ENCODE measurements at places on chromosomes 11 and 22.

- no peak for DNase-seq
These were observed 46.3 kb upstream of the PAMR1 start for GRCh38 chr11:35571696-35572095.

GRCh38 chr11:8247312-8247711 is 16.4 kb downstream of the LMO1 start:
- peak; percentile 40 for DNase-seq

- DNase-seq = no peak
These were observed 621.1 kb downstream of the OPCML start for GRCh38 chr11:132911186-132911585.

DNA sequence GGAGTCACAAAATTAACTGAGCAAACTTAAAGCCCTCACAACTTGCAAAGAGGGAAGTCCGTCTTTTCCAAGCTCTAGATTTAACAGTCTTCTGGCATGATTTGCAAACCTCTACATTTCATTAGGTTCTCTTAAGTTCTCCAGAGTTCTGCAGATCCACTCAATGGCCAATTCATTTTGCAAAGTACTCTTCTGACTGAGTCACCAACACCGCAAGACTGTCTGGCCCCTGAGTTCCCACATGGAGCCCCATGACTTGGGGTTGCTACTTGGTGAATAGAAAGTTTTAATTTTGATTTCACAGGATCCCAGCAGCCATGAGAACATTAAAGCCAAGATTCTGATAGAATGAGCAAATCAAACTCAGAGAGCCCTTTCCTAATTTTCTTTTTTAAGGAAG is 134.5 kb downstream of the PLEKHA7 start:
- no peak for DNase-seq

DNA sequence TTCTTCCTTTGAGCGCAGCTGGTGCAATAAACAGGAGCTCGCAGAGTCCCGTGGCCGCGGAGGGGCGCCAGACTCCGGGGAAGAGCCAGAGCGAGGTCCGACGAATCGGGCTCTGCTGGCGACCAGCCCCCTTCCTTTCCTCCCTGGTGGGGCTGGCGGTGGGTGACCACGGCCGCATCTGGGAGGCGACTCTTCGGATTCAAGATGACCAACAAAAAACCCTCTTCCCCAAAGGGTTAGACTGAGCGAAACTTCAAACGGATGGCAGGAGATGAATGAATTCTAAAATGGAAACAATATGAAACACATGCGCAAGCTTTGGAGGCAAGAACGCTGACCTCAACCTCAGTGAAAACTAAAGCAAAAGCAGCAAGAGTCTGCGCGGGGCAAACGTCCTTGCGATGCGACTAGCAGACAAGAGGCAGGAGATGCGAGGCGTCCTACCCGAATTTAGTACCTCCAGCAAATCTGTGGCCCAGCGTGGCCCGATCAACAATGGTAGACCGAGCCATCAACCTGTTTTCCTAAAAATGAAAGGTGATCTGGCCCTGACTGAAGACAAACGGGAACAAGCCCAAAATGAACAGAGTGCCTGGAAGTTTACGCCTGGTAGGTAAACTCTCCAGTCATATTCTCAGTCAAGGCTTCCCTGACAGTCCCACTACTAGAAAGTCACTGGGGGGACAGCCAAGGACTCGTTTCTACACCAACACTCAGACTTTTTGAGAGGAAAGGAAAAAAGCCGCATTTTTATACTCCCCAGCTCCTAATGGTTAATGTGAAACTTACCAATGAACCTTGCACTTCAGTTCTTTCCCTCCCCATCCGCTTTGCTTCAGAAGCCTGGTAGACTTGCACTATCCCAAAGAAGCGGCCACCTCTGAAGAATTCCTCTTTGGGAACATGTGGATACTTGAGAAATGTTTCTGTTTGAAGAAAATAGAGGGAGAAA is 11.6 kb downstream of the MMP3 start:
- DNase-seq = no peak

GRCh38 chr11:8597182-8597581 is 3.2 kb upstream of the STK33 start:
- no peak for DNase-seq

DNA sequence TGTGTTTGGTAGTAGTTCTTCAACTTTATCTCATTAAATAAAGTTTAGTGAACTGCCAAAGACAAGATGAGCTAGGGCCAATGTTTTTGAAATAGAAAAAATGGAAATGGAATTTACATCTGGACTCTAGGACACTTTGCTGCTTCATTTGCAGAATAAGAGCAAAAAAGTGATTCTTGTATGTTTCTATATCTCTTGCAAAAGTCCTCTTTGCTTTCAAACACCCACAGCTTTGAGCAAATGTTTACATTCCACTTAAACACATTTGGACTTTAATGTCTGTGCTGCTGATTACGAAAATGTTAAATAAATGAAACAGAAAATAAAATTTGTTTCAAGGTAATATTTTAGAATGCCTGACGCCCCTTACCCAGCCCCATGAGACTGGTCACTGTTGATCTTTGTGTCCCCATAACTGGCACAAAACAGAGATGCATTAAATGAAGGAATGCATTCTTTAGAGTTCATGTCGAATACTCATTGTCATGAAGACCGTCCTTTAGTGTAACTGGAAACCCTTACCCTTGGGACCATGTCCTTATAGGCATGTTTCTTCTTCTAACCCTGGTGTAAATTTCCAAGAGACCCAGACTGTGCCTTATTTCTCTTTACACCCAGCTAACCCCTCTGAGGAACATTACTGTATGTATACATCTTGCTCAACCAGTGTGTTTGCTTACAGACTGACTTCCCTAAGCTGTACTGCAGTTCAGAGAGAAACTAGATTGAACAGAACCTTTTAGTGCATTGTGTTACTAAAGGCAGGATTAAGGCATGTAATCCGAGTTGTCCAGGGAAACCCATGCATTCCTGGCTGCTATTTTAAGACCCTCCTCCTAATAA is 199.7 kb downstream of the NAV2 start:
- no peak for DNase-seq

GRCh38 chr22:23401910-23402274 is 178.2 kb downstream of the IGLL1 start:
- DNase-seq = no peak

- no peak for DNase-seq
These were observed 52.5 kb upstream of the TTC12 start for GRCh38 chr11:113261709-113262475.

- no peak for DNase-seq
These were observed 25.9 kb upstream of the SLC5A4 start for GRCh38 chr22:32281072-32281471.

- no peak for DNase-seq
These were observed 133.0 kb upstream of the C11orf58 start for GRCh38 chr11:16605389-16605893.

DNA sequence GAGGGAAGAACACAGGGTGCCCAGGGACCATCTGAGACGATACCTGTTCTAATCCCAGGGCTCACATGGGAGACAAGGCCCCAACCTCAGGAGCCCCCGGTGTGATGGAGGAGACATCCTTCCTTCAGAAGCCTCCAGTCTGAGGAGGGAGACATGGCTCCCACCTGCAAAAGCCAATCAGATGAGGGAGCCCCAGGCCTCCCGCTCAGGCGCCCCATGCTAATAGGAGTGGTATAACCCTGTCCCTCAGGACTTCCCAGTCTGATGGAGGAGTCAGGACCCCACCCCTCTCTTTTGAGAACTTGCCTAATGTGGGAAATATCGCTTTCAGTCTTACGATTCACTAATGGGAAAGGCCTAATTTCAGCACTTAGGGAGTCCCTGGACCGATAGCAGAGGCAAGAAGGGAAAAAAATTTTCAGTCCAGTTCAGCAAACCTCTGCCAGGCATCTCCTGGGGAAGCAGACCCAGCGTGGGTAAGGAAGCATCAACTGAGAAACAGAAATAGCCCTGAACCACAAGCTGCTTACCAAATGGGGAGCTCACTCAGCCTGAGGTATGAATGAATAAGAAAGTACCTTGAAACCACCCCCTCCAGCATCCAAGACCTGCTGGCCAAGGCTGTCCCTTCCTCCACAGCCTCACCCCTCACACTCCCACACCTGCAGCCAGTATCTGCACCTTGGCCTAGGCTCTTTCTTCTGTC is 5.9 kb downstream of the ARRB1 start:
- DNase-seq = no peak

DNA sequence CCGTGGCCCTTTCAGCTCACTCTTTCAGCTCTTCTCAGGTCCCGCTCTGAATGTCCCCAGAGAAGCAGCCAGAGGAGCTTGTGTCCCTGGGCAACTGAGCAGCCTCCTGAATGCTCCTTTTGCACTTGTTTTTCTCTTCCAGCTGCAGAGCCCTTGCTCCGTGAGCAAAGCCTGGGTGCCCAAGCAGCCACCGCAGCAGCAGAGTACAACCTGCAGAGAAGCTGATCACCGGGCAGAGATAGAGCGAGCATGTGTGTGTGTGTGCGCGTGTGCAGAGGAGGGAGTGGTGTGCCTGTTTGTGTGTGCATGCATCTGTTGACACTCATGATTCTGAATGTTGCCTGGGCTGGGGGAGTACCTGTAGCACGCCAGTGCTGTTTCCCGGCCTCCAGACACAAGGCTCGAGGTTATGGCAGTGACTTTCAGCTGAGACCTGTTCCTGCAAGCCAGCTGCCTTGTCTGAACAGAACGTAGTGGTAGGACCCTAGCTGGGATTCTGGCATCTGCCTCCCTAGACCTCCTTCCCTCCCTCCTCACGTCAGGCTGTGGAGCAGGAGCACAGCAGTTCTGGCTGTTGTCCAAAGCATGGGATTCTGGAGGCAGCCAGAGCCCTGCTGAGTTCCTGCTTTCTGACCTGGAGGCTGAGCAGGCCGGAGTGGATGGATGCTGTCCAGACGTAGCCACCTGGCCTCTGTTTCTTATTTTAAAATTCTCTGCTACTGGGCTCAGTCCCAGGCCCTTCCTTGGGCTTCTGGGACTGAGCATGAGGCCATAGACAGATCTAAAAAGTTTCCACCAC is 4.5 kb upstream of the MAPK8IP1 start:
- DNase-seq = no peak

GRCh38 chr11:67429038-67429668 is 859 bp downstream of the RPS6KB2 start:
- DNase-seq = no peak

DNA sequence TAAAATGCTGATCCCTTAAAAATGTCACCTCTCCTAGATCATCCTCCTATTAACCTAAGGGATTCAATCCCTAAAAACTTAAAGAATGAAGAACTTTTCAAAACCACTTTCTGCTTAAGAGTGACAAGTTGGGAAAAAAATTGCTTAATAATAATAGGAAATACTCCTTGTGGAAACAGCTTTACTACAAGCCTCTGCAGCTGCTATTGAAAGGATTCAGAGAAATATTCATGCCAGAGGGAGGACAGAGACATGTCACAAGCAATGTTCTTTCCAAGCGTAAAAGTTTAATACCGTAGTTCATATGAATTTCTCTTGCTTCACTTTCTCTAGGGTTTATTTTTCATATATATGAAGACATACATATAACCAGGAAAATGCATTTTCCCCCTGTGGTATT is 98.2 kb downstream of the ARHGAP20 start:
- DNase-seq = no peak

DNA sequence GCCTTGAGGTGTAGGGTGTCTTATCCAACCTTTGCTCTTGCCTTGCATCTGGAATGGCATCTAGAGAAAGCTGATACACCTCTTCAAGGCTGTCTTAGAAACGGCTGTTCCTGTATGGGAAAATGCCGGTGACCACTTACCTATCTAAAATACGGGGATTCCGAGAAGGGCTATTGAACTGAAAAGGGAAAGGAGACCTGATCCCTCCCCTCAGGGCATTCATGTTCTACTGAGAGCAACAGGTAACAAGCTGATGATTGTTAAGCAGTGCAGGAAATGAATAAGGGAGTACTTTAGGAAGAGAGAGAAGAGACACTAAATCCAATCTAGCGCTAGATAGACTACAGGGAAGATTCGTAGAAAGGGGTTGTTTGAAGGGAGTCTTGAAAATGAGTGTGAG is 1388.1 kb downstream of the FAM181B start:
- no peak for DNase-seq

- no peak for DNase-seq
These were observed 74.6 kb upstream of the CREB3L1 start for GRCh38 chr11:46202696-46203391.

DNA sequence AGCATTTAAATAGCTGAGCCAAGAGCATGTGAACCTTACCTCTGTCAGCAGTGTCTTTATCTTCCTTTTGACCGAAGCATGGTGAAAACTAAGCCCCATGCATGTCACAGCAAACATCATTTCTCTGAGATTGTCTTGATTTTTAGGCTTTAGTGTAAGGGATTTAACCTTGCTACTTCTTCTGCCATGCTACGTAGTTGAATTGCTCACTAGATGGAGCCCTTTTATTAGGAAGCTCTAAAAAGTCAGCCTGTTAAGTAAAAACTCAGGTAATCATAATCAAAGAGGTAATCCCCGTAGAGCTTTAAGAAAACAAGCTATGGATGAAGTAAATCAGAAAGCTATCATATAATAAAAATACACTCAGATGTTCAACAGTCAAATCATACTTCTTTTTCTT is 149.5 kb downstream of the PGR start:
- no peak for DNase-seq

- no peak for DNase-seq
These were observed 36.2 kb upstream of the PAK1 start for GRCh38 chr11:77510095-77510494.

DNA sequence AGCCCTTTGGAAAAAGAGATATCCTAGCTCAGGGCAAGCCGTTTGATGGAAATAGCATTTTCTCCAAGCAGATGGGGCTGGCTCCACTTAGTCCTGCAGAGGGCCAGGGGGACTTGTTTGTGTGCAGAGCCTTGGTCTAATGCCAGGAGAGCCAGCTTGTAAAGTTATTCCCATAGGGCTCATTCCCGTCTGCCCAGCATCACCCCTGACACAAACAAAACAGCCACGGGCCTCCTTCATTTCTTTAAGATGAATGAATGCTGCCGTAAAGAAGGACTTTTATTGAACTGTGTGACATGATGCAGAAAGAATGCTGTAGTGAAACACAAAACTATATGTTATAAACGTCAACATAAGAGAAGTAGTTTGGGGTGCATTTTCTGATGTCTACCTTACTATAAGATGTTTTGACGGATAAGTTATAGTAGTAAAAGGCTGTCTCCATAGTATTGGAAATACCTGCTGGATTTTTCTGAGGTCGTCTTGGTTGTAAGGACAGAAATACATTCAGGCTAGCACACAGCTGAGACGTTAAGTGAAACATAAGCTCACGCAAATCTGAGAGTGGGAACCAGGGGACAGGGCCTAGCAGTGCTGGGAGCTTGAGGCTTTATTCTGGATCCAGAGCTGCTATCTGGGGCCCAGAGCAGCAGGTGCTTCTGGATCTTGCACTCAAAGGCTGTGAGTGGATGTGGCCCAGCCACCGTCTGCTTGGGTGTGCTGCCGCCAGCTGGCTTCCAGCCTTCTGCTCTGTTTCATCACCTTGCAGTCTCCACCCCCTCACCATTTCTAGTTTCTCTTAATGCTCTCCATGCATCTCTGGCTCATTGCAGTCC is 53.3 kb downstream of the NCAM1 start:
- DNase-seq = peak; percentile 44

DNA sequence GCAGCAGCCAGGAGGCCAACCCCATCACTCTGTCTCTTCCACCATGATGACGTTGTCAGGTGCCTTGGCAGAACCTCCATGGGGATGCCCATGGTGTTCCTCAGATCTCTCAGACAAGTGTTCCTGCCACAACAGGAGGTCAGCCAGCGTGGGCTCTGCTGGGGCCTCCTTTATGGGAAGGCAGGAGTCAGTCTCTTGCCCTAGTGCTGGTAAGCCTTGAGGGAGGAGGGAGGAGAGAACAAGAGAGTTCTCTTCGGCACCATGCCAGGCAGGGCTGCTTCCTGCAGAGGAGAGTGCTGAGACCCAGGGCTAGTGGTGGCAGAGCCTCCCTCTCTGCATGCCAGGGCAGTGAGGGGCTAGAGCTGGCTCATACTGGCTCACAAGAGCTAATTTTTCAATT is 32.5 kb downstream of the GNAZ start:
- no peak for DNase-seq

GRCh38 chr11:23099256-23099655 is 239.0 kb upstream of the CCDC179 start:
- DNase-seq = no peak
